ENCODE measurements at places on chromosomes 2 and 18.

DNA sequence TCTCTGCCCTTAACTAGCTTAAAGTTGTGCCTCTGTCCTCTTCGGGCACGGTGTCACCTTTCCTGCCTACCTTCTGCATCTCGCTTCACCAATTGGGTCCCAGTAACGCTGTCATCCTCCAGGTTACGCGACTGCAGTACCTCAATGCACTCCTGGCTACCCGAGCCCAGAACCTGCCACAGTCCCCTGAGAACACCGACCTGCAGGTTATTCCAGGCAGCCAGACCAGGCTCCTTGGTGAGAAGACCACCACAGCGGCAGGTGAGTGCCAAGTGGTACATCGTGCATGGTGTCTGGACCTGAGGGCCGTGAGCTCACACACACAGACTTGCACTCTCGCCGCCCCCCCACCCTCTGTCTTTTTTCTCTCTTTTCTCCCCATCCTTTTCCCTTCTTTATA lies 12.8 kb downstream of the CNNM3 start:
- no peak for DNase-seq

GRCh38 chr2:51153236-51153635 lies 121.3 kb upstream of the NRXN1 start:
- no peak for DNase-seq

GRCh38 chr2:182228073-182228473 lies 198.8 kb downstream of the PDE1A start:
- no peak for DNase-seq

- DNase-seq: no peak
Observed at GRCh38 chr2:226733189-226733858, 66.3 kb downstream of the IRS1 start.

DNA sequence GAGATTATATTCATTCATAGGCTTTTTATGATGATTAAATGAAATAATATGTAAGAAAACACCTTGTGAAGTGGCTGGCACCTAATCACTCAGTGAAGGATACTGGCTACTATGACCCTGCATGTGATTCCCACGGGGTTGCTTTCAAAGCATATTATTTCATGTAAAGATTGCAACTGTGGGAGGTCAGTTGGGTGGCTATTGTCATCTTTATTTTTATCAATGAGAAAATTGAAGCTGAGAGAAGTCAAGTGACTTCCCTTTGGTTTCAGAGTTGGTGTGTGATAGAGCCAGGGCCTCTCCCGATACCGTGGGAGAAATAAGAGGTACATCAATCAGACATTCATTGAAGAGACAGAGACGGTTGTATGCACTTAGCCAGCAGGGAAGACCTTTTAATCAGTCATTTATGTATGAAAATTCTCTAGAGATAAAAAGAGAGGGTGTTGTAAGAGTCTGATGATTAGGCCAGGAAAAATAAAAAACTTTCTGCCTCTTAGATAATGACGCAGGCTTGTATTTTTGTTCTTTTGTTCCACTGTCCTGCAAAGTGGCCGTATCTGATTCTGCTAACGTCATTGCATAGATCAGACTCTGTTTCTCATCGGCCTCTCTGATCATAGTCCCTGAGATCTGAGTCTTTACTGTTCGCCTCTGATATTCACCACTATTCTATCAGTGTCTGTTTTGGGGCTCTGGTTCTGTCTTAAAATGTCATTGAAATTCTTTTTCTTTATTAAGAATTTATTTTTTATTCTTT lies 50.5 kb downstream of the QPCT start:
- DNase-seq: no peak
